Thoracic aorta (tissue), 2 donors: ENCODE measurements at places on chromosomes 2 and 18. TPM values are rescaled to one million over a fixed set of nuclear protein-coding genes. Genes with fewer than 3 reads are reported as not detected.

DNA sequence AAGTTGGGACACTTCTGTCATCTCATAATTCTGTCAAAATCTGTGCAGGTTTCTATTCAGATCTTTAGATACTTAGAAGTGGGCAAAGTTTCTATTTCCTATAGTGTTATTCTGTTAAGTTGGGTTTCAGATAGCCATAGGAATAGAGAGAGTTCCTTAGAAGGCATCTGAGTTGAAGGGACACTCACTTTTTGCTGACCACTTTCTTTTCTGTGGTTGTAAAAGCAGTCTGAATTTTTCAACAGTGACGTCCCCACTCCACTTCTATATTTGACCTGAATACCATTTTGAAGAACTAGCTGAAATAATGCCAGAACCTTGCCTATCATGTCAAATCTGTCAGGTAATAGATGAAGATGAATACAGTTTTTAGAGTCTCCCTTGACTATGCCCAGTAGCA, 267.3 kb downstream of the SPAG16 start:
- no peaks in the 10 kb centered on the region for H3K36me3 ChIP-seq
- no peaks in the 10 kb centered on the region for H3K4me1 ChIP-seq
- DNase-seq: no peak

- no peak overlapping the region for H3K27ac ChIP-seq
- H3K36me3 ChIP-seq: no peaks in the 10 kb centered on the region
- H3K4me3 ChIP-seq: no peak overlapping the region
- no peaks in the 10 kb centered on the region for H3K27me3 ChIP-seq
Observed at GRCh38 chr2:27996156-27996922, 105.8 kb downstream of the BABAM2 start.

- no peaks in the 10 kb centered on the region for H3K27me3 ChIP-seq
- H3K36me3 ChIP-seq: no peaks in the 10 kb centered on the region
- H3K27ac ChIP-seq: no peak overlapping the region
- no peak overlapping the region for H3K4me3 ChIP-seq
- H3K4me1 ChIP-seq: no peaks in the 10 kb centered on the region
- no peak for DNase-seq
Observed at GRCh38 chr2:227597998-227598397, 695 bp upstream of the SCYGR2 start.

- DNase-seq: no peak
- H3K4me3 ChIP-seq: no peak overlapping the region
- no peaks in the 10 kb centered on the region for H3K27me3 ChIP-seq
- no peak overlapping the region for H3K27ac ChIP-seq
- no peaks in the 10 kb centered on the region for H3K4me1 ChIP-seq
- H3K36me3 ChIP-seq: no peaks in the 10 kb centered on the region
Observed at GRCh38 chr18:32910694-32911296, 138.0 kb upstream of the KLHL14 start.

ATP5F1A gene
- 264 TPM for total RNA-seq

DNA sequence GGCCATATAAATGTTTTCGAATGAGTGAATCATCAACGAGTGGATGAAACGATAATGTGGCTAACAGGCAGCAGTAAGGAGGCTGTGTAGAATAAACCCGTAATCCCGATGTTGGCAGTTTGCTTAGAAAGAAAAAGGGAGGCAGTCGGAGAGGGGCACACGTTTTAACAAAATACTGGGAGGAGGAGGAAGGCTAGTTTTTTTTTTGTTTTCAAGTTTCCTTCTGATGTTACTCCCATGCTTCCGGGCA, 476 bp upstream of the MSH2 start:
- no peak for DNase-seq
- H3K4me1 ChIP-seq: peaks cover 9% of the 10 kb centered on the region
- no peaks in the 10 kb centered on the region for H3K36me3 ChIP-seq
- H3K4me3 ChIP-seq: peak overlapping the region; percentile 84

ELP2 gene
- total RNA-seq: 59.0 TPM

- H3K36me3 ChIP-seq: no peaks in the 10 kb centered on the region
- H3K4me1 ChIP-seq: peaks cover 32% of the 10 kb centered on the region
- DNase-seq: no peak
- H3K27me3 ChIP-seq: no peaks in the 10 kb centered on the region
Observed at GRCh38 chr18:36890598-36890997, 61.7 kb downstream of the KIAA1328 start.

DNA sequence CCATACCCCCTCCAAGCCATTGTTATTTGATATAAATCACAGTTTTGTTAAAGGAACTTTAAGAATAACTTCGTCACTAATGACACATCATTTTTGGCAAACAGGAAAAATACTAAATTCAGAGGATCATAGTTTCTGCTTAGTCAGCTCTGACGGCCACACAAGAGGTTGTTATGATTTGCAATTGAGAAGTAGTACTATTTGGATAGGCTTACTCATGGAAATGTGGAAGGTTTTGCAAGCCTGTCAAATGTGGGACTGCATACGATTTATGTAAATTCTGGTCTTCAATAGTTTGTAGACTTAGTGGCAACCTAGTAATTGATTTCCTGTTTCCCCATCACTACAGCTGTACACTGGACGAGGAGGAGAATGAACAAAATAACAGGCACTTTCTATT, 108.1 kb downstream of the ARHGEF33 start:
- no peak for DNase-seq
- no peaks in the 10 kb centered on the region for H3K27me3 ChIP-seq
- H3K4me1 ChIP-seq: no peaks in the 10 kb centered on the region
- no peak overlapping the region for H3K27ac ChIP-seq
- no peak overlapping the region for H3K4me3 ChIP-seq

- H3K27ac ChIP-seq: no peak overlapping the region
- no peaks in the 10 kb centered on the region for H3K4me1 ChIP-seq
- no peak for DNase-seq
- H3K4me3 ChIP-seq: no peak overlapping the region
- H3K27me3 ChIP-seq: no peaks in the 10 kb centered on the region
Observed at GRCh38 chr2:239576784-239577685, 176.2 kb upstream of the HDAC4 start.

FBXO15 gene
- total RNA-seq: not detected

GRCh38 chr2:238717084-238717483, 130.8 kb upstream of the TWIST2 start:
- DNase-seq: no peak
- no peaks in the 10 kb centered on the region for H3K27me3 ChIP-seq
- H3K4me3 ChIP-seq: no peak overlapping the region
- no peak overlapping the region for H3K27ac ChIP-seq
- H3K4me1 ChIP-seq: peaks cover 4% of the 10 kb centered on the region
- H3K36me3 ChIP-seq: no peaks in the 10 kb centered on the region

- H3K27ac ChIP-seq: no peak overlapping the region
- no peaks in the 10 kb centered on the region for H3K36me3 ChIP-seq
- no peak for DNase-seq
- H3K4me3 ChIP-seq: no peak overlapping the region
- no peaks in the 10 kb centered on the region for H3K27me3 ChIP-seq
- H3K4me1 ChIP-seq: peaks cover 5% of the 10 kb centered on the region
Observed at GRCh38 chr2:37896319-37896718, 28.8 kb upstream of the RMDN2 start.

DNA sequence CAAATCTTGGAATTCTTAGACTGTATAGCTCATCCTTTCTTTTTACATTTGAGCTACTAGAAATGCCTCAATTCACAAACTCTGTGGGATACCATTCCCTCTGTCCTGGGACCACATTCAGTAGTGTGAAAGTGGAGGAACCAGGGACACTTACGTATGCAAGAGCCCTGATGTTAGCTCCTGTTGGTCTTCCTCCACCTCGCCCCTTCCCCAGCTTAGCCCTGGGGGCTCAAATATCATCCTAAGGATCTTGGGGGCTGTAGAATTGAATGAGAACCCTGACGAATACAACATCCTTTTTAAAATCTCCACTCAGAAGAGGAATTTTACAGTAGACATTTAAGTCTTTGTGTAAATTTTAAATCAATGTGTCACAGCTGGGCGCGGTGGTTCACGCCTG, 65.2 kb upstream of the RAPH1 start:
- no peak for DNase-seq
- no peak overlapping the region for H3K4me3 ChIP-seq
- no peak overlapping the region for H3K27ac ChIP-seq
- H3K4me1 ChIP-seq: peaks cover 49% of the 10 kb centered on the region
- H3K36me3 ChIP-seq: no peaks in the 10 kb centered on the region
